ENCODE measurements at places on chromosomes 16 and 17.

DNA sequence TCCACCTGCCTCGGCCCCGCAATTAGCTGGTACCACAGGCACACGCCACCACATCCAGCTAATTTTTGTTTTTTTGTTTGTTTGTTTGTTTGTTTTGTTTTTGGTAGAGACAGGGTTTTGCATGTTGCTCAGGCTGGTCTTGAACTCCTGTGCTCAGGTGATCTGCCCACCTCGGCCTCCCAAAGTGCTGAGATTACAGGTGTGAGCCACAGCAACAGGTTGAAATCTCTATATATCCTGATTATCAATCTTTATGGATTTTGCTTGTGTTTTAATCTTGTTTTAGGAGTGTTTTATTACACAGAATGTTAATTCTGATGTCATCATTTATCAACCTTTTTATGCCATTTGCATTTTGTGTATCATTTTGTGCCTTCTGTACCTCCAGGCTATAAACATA is 48.2 kb downstream of the RAB11FIP4 start:
- DNase-seq, result no peak

- no peak for DNase-seq
Observed at GRCh38 chr17:82316651-82317393, 586 bp downstream of the CD7 start.

DNA sequence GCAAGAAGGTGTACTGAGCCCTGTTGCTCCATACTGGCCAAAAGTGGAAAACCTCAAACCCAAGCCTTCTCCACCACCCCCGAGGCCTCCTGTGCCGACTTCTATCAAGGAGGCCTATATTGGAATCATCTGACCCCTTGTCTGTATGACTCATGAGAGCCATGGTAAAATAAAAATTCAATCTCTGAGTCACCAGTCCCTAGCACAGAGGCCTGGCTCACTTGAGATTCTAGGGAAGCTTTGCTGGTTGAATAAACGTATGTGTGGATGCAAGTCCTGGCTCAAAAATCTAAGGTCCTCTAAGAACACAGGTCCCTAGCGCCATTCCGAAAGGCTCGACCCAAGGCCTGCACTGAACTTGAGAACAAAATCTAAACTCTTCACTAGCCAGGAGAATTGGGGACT is 15.0 kb downstream of the NSMCE1 start:
- no peak for DNase-seq

DNA sequence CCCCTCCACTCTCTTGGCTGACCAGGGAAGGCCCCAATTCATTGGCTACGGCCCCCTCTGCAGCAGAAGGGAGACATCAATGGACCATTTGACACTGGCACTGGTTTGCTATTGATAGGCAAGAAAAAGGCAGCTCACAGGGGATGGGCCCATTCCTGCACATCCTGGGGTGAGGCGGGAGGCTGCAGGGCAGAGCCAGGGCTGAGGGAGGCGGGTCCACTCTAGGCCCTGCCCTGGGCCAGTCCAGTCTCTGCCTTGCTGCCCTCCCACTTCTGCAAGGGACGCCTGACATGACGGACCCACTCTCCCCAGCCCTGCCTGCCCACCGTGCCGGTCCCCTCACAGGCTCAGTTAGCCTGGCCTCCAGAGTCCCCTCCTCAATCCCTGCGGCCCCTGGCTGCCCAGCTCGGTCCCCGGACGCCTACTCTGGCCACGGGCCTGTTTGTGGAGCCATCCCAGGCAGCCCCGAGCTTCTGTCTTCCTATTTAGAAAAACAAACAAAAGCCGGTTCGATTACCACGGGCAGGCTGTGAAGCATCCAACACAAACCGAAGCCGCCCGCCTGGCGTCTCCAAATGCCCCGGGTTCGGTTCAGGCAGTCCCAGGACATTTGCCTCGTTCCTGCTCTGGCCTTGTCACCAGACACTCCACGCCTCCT is 160.7 kb downstream of the IRX5 start:
- DNase-seq, result no peak

DNA sequence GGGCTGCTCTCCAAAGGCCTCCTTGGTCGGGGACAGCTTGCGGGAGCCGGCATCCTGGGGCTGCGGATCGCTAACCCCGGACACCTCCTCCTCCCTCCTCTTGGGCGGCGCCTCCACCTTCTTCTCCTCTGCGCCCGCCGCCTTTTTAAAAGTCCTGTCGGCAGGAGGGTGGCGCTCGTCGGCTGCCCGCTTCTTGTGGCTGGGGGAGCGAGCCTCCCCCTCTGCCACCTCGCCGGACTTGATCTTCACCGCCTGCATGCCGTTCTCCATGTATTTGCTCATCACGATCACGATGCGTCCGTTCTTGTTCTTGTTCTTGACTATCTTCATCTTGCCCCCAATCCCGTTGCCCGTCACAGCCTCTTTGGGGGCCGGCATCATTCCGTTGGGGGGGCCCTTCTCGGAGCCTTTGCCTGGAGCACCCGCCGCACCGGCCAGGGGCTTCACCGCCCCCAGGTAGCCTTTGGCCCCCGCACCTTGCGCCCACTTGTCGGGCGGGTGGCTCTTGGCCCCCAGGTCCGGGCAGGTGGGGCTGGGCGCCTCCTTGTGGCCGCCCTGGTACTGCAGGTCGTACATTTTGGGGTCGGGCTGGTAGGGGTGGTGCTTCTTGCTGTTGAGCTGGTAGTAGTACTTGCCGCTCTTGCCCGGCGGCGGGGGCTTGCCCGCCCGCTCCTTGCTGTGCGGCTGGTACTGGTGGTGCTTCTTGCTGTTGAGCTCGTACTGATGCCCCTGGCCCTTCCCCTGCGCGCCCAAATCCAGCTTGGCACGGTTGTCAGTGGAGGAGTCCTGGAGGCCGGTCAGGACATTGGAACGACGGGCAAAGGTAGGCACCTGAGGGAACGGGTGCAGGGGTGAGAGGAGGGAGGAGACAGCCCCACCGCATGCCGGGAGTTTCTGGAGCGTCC is 4.4 kb downstream of the CBX4 start:
- DNase-seq, result no peak

- no peak for DNase-seq
Observed at GRCh38 chr17:66466840-66467367, 164.5 kb downstream of the PRKCA start.

GRCh38 chr16:3520841-3521240 is 20.0 kb downstream of the CLUAP1 start:
- DNase-seq, result no peak

- no peak for DNase-seq
Observed at GRCh38 chr17:74678541-74678940, 34.2 kb downstream of the CD300LF start.

- DNase-seq, result no peak
Observed at GRCh38 chr16:68658341-68658973, 13.3 kb downstream of the CDH3 start.

GRCh38 chr16:2350500-2350899 is 10.0 kb upstream of the ABCA3 start:
- DNase-seq, result no peak

DNA sequence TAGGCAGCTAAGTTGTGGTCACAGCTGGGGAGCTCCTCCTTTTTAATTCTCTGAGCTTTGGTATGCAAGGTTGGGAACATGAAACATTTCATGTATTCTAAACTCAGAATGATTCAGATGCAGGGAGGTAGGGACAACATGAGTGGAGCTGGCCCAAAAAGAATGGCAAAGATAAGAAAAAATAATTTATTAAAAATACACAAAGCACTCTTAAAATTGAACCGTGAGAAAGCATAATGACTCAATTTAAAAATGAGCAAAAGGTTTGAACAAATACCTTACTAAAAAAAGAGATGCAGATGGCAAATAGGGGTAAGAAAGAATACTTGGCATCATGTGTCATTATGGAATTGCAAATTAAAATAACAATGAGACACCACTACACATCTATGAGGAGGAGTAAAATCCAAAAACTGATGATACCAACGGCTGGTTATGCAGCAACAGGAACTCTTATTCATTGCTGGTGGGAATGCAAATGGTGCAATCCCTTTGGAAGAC is 175.6 kb upstream of the IRX3 start:
- DNase-seq, result no peak

GRCh38 chr16:50611332-50611934 is 63.2 kb downstream of the NKD1 start:
- DNase-seq, result no peak

DNA sequence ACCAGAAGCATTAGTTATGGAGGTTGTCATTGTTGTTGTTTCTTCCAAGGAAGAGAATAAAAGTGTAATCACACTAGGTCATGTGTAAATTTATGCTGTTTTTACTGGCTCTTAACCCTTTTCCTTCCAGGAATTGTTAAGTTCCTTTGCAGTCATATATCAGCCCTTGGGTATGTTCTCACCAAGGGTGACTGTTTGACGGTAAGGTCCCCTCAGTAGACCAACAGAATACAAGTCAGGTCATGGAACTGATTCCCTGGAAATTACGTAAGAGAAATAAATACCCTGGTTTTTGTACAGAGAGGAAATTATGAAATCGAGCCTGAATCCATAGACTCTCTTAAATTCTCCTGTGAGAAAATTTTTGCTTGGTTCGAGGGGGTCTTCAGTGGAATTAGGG is 11.2 kb upstream of the KCNJ2 start:
- DNase-seq, result no peak

GRCh38 chr17:29084541-29085146 is 41.7 kb downstream of the PIPOX start:
- DNase-seq, result peak; percentile 43
